Activated T-helper 1 cell treated with anti-CD3 and anti-CD28 coated beads, Interleukin-2, amount 50 U/mL, for 16 hours (primary cell): ENCODE measurements at places on chromosomes 3 and 15.

GRCh38 chr3:59704292-59704691 is 654.5 kb upstream of the CFAP20DC start:
- DNase-seq, result no peak

GRCh38 chr3:196666001-196666867 is 26.7 kb downstream of the NRROS start:
- no peak for DNase-seq

- no peak for DNase-seq
Observed at GRCh38 chr15:81291916-81292522, 31.9 kb downstream of the STARD5 start.

DNA sequence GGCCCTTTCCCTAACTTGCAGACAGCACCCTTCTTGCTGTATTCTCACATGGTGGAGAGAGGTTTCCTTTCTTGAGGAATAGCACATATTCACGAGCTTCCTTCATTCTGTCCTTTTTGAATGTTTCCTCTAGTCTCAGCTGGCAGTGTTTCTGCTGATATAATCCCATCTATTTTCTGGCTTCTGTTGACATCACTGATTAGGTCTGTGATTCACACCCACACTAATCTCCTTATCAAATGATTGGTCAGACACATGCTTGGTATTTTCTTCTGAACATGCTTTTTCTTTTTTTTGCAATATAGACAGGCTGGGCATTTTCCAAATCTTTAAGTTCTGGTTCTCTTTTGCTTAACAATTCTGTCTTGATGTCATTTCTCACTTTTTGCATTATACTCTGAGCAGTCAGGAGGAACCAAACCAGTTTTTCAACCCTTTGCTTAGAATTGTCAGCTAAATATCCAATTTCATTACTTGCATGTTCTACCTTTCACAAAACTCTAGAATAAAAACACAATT is 65.4 kb downstream of the OXSM start:
- no peak for DNase-seq

- DNase-seq, result no peak
Observed at GRCh38 chr3:200758-201325, 4.3 kb downstream of the CHL1 start.

GRCh38 chr15:64901914-64902313 is 9.8 kb upstream of the ANKDD1A start:
- no peak for DNase-seq

GRCh38 chr3:187616307-187616972 is 53.8 kb downstream of the SST start:
- no peak for DNase-seq

DNA sequence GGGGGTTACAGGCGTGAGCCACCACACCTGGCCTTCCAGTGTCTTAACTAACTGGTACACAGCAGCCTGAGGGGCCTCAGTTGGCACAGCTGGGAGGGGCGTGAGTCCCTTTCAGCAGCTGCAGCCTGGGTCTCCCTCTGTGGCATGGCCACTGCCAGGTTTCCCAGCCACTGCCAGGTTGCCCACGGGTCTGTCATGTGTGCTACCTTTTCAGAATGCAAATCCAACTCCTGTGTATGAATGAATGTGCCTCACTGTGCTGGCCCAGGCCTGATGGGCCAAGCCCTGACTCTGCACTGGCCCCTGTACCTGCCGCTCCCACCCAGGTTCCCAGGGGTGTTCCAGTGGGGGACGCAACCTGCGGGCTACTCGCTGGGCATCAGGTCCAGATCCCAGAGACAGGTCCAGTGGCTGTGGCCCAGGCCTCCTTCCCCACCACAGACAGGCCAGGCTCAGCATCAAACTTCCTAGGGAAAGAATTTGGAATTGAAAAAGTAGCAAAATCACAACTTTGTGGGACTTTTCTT is 26.0 kb downstream of the WHAMM start:
- no peak for DNase-seq

- DNase-seq, result no peak
Observed at GRCh38 chr3:34056951-34057390, 258.5 kb downstream of the PDCD6IP start.

DNA sequence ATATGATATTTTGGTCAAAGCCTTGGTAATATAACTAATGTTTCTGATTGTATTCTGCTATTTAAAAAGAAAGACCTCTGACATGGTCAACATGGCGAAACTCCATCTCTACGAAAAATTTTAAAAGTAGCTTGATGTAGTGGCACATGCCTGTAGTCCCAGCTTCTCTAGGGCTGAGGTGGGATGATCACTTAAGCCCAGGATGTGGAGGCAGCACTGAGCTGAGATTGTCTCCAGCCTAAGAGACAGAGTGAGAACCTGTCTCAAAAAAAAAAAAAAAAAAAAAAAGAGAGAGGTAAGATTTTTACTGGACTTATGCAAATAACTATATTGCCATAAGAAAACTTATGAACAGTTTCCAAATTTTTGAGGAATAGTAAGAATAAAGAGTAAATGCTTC is 30.5 kb upstream of the SLC27A2 start:
- DNase-seq, result no peak

DNA sequence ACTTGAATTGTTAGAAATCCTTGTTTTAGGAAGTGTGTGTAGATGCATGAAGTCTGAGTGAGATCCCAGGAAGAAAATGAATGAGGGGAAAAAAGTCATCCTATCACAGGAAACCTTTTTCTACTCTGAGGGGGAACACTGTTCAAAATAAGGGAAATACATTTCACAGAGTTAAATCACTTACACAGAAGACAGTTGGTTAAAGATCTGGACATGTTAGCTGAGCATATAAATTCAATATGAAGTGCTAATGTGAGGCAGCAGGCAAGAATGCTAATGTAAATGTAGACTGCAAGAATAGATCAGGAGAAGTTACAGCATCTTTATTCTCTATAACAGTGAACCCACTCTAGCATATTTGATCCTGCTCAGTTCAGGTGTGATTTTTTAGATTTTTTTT is 2.6 kb downstream of the TBCCD1 start:
- no peak for DNase-seq

DNA sequence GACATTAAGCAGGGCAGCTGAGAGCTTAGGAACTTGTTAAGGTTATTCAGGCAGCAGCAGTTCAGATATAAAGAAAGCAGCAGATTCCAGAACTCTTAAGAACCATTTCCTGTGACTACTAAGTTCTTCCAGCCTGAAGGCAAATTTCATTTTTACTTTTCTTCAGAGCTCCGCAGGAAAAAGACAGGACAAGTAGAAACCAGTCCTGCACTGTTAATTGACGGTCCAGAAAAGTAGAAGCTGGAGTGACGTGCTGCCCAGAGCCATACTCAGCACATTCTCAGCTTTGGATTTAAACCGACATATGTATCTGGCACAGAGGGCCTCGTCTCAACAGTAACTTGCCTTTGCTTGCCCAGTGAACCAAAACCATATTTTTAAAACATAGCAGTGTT is 219.4 kb upstream of the STRIT1 start:
- DNase-seq, result no peak

DNA sequence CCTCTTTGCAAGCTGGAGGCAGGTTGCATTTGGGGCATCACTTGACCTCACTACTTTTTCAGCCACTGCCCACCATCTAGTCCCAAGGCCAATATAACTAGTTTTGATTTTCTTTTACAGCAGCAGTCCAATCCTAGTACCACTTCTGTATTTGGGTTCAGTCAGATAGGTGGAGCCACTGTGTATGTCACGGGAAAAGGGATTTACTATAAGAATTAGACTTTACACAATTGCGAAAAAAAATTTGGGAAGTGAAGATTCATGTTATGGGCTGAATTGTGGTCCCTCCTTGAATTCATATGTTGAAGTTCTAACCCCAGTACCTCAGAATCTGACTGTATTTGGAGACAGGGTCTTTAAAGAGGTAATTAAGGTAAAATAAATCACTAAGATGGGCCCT is 37.4 kb upstream of the NMNAT3 start:
- no peak for DNase-seq

GRCh38 chr15:39491886-39492490 is 88.9 kb upstream of the THBS1 start:
- DNase-seq, result no peak

DNA sequence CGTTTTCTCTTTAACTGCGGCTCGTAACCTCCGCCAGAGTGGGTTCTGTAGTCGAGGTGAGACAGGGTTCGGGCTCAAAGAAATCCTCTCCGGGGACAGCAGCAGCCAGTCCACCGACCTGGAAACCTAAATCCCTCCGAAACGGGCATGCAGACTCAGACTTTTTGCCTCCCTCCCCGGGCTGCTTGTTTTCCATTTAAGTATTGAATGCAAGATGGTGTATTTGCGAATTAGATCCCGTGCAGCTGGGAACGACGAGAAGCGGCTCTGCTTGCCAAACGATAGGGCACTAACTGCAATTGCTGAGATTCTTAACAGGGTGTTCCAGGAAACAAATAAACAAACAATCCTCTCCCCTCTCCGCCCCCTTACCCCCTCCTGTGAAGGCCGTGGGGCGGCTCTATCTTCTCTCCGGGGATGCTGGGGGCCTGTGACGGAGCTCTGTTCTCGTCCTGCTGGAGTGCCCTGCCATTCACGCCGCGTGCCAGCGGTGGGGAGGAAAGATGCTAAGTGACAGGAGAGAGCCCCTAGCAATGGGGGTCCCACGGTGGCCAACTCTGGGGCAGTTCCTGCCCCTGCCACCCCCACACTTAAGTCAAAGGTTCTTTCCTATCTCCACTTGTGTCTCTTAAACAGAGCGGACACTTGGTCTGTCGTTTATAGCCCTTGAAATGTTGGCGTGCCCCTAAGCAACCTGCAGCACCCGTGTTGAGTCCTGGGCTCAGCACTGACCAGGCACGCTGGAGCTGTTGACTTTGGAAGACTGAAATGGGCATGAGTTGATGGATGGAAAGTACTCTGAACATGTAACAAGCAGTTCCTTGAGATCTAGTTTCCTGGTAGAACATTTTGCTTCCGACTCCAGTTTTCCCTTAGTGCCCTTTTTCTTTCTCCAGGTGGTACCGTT is 1.3 kb upstream of the ETV5 start:
- no peak for DNase-seq

GRCh38 chr15:73752806-73753193 is 351 bp downstream of the INSYN1 start:
- DNase-seq, result no peak

DNA sequence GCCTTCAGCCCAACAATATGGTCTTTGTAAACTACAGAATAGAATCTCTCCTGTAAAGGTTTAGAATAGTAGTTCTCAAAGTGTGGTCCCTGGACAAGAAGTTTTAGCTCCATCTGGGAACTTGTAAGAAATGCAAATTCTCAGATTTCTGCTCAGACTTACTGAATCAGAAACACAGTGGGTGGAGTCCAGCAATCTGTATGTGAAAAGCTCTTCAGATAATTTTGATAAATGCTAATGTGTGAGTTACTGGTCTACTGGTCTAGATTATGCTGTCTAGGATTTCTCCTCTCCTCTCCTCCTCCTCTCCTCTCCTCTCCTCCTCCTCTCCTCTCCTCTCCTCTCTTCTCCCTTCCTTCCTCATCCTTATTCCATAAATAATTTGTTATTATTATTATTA is 57.5 kb downstream of the RBMS3 start:
- DNase-seq, result no peak

- DNase-seq, result no peak
Observed at GRCh38 chr15:101526442-101526841, 36.9 kb upstream of the PCSK6 start.

DNA sequence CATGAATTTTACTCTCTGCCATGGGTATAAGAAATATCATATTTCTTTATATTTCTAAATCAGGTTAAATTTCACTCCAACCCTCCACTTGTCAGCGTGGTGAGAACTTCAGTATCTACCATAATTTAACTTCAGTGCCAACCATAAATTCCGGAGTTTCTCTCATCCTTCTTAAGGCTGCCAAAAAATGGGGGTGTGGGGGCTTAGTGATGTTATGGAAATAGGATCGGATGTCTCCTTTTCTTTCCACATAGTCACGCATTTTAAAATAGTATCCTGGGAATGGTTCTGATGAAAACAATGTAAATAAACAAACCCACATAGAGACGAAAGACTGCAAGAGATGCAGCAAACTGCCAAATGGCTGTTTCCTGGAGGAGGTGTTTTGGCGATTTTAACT is 12.9 kb upstream of the FAM3D start:
- DNase-seq, result no peak

DNA sequence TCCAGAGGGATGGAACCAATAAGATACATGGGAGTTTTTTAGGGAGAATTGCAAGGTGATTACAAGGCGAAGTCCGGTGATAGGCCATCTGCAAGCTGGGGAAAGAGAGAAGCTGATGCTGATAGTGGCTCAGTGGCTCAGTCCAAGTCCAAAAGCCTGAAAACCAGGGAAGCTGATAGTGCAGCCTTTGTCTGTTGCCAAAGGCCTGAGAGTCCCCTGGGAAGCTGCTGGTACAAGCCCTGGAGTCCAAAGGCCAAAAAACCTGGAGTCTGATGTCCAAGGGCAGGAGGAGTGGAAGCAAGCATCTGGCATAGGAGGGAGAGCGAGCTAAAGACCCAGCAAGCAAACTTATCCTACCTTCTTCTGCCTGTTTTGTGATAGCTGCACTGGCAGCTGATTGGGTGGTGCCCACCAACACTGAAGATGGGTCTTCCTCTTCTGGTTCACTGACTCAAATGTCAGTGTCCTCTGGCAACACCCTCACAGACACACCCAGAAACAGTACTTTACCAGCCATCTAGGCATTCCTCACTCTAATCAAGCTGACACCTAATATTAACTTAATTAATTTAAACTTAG is 16.7 kb downstream of the TFG start:
- DNase-seq, result no peak

DNA sequence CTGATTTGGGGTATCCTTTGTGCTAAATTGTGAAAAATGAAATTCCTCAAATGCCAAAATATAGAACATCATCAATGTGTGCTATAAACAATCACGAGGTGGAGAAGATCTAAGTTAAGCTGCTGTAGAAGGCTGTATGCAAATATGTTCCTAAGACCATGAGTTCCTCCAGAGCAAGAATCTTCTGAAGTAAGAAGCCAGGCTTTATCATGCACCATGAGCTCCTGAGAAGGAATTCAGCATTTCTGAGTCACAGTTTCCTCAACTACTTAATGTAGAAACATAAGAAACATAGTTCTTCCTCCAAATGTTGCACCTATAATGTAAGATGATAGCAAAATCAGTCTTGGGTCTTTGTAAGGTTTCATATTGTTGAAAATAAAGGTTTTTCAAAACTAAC is 241.7 kb upstream of the MDFIC2 start:
- no peak for DNase-seq

DNA sequence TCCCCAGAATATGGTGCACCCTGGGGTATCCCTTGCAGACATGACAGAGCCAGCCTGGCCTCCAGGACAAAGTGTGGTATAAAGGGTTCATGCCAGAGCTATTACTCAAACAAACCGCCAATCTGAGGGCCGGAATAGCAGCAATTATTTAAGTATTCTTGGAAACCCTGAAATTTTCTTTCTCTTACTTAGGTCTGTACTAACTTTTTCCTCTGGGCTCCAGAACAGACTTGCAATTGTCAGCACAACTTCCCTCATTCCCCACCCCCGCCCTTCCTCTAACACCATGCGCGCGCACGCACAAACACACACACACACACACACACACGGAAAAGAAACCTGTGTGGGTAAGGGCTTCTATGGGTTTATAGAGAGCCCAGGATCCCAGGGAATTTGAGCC is 56.3 kb downstream of the ISG20 start:
- no peak for DNase-seq

DNA sequence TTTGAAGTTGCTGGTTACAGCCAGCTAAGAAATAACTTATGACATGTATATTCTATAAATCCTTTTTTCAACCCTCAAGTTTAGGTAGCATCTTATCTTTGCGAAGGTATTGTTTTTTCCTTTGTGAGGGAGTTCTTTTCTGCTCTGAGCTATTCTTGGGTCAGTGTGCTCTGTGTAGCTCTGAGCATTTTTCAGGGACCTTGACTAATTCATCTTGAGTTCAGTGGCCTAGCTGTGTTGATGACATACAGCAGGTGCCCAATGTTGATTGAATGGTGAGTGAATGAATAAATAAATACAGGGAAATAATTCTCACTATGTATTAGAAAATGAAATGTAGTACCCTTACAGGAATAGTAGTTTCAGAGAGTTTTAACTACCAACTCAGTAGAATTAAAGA is 335.3 kb downstream of the IL20RB start:
- no peak for DNase-seq
